ENCODE measurements at places on chromosomes 7 and 10.

DNA sequence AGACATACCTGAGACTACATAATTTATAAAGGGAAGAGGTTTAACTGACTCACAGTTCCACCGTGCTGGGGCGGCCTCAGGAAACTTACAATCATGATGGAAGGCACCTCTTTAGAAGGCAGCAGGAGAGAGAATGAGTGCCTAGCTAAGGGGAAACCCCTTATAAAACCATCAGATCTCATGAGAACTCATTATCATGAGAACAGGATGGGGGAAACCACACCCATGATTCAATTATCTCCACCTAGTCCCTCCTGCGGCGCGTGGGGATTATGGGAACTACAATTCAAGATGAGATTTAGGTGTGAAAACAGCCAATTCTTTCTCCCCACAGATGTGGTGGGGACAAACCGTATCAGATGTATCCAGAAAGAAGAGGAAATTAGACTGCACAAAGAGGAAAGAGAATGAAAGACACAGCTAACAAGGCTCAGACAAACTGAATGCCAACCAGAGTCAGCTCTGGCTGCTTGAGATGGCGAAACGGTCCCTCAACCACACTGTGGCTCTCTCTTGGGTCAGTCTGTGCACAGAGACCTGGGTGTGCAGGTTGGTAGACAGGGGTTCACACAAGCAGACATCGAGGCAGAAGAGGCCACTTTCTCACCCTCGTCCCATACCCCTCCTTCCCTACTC lies 375.6 kb downstream of the SFMBT2 start:
- DNase-seq = peak; percentile 36

GRCh38 chr7:69311489-69311888 lies 286.8 kb upstream of the AUTS2 start:
- DNase-seq = no peak

- DNase-seq = no peak
These were observed 56.0 kb downstream of the CAMK2B start for GRCh38 chr7:44269417-44269816.

- DNase-seq = no peak
These were observed 283.8 kb downstream of the GATA3 start for GRCh38 chr10:8338177-8338766.

GRCh38 chr10:87761892-87762291 lies 56.1 kb downstream of the ATAD1 start:
- DNase-seq = no peak

DNA sequence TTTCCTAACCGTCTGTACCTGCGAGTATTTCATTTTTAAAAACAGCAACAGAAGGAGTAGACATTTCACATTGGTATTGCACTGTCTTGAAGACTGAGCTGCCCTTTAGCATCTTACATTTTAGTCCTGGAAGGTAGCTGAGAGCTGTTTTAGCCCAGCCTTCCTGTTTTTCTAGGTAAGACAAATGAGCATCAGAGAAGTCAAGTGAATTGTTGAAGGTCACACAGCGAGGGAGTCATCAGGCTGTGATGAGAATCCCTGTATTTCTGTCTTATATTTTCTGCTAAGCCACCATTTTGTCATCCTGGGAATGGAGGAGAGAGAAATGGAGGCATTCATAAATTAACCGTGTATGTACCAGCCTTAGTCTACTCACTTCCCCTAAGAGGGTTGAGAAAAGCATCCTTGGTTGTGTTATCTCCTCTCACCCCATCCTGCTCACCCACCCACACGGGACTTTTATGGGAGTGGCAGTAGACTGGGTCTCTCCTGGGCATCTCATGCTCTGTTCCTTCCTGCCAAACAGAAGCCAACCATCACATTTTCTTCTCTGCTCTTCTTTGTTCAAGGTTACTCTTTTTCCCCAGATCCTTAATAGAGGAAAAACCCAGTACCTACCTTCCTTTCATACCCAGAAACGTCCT lies 8.5 kb downstream of the RBM20 start:
- no peak for DNase-seq

GRCh38 chr10:97648562-97649404 lies 8.3 kb downstream of the PI4K2A start:
- peak; percentile 69 for DNase-seq

DNA sequence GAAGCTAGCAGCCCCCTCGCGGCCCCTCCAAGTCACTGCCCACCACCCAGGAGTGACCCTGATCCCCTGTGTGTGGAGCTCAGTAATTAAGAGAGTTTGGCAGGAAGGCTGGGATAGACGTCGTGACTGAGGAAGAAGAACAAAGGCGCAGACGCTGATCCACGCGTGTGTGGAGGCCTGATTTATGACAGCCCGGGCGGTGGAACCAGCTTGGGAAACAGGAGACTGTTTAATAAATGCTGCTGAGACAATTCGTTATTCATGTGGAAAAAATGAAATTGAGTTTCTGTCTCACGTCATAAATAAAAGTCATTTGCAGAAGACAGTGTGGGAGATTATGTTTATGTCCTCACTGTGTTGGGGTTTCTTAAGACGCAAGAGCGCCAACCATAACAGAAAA lies 130.8 kb downstream of the ELFN1 start:
- no peak for DNase-seq

- DNase-seq = no peak
These were observed 3.0 kb downstream of the CLDN15 start for GRCh38 chr7:101234636-101235035.

GRCh38 chr10:124059551-124059950 lies 33.8 kb downstream of the CHST15 start:
- no peak for DNase-seq

DNA sequence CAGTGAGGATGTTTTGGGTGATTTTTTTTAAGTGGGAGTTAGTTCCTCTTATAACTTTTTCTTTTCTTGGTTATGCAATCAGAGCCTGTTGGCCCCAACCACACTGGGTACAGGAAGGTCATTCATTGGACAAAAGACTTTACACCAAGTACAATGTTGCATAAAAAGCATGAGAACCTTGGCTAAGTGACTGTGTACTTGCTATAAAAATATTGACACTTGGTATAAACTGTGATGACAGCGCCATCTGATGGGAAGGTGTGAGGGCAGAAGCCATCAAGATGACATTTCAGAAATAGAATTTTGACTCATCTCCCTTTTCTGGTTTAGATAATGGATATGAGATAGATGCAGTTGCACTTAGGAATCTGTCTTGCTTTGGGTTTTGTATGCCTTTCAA lies 126.4 kb upstream of the CCDC6 start:
- DNase-seq = peak; percentile 55

- no peak for DNase-seq
These were observed 142.8 kb downstream of the SLIT1 start for GRCh38 chr10:97042716-97043562.

DNA sequence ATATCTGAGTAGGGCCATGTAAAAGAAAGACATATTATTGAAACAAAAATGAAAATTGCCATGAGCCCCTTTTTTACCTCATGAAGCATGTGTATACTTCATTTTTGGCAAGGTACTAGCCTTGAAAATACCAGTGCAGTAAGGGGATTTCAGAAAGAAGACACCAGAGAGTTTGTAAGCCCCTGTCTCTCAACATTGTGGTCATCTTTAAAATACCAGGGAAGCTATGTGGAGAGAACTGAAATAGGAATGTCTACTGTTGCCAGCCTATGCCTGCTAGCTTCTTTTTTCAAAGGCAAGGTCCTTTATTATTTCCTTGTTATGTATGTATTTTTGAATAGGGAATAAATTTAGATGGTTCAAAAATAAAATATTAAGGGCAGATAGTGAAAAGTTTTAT lies 57.8 kb downstream of the CASD1 start:
- no peak for DNase-seq

DNA sequence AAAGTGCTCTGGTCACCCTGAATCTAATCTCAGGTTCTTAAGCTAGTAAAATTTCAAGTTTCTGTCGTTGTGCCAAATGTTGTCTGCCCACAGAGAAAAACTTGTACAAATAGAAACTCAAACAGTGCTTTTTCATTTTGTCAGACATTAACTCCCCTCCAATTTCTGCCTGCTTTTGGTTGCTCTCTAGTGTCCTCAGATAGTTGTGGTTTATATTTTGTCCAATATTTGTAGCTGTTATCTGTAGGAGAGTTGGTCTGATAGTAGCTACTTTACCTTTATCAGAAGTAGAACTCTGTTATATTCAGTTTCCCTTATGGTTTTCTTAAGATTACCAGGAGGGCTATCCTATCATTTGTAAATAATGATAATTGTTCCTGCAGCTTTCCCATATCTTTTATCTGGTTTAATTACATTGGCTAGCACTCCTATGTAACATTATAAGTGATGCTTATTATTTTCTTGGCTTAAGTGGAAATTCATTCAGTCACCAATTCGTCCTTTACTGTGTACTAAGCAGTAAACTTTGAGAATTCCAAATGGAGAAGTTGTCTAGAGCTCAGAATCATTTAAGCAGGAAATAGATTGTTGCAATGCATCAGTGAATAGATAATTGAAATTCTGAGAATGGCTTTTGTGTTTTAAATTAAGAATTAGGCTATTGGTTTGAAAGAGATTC lies 91.0 kb downstream of the ANKIB1 start:
- DNase-seq = no peak

- DNase-seq = no peak
These were observed 108.1 kb downstream of the SNX10 start for GRCh38 chr7:26399736-26400135.

- no peak for DNase-seq
These were observed 89.2 kb downstream of the ARID5B start for GRCh38 chr10:61990761-61991135.

DNA sequence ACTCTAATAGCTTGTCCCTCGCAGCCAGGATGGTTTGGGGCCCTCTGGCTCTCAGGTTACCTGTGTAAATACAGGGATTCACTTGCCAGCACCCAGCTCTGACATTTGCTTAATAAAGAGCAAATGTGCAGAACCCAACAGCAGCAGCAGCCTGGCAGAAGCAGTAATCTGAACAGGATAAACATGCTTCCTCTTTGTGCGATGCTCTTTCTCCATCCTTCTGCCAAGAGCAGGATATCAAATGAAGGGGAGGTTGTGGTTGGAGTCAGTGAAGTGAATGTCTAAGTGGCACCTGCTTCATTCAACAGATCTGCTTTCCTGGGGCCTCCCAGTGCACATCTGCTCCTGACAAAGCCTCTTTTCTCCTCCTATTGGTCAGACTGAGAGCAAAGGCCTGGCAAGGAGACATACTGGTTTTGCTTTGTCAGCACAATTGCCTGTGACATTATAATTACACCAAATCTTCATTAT lies 130.3 kb downstream of the NRF1 start:
- DNase-seq = no peak

GRCh38 chr7:86904949-86905834 lies 154.3 kb downstream of the ELAPOR2 start:
- no peak for DNase-seq

- no peak for DNase-seq
These were observed 146.0 kb downstream of the PLXNA4 start for GRCh38 chr7:132430041-132430855.

DNA sequence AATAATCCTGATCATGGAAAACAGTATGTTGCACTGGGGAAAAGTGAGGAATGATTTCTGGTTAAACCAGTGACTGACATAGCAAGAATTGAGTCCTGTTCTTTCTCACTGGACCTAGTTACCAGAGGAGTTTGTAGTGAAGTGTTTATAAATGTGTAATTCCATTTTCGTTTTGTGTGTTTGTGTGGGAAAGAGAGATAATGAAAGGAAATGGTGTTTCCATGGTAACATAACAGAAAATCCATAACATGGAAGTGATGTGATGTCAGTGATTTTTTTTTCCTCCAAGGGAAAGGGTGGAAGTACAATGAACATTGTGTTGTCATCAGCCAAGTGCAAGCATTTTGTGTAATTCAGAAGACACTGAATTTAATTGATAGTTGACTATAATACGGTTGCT lies 283.9 kb downstream of the PLXDC2 start:
- DNase-seq = no peak

- no peak for DNase-seq
These were observed 57.7 kb downstream of the TRUB1 start for GRCh38 chr10:114995468-114996247.

DNA sequence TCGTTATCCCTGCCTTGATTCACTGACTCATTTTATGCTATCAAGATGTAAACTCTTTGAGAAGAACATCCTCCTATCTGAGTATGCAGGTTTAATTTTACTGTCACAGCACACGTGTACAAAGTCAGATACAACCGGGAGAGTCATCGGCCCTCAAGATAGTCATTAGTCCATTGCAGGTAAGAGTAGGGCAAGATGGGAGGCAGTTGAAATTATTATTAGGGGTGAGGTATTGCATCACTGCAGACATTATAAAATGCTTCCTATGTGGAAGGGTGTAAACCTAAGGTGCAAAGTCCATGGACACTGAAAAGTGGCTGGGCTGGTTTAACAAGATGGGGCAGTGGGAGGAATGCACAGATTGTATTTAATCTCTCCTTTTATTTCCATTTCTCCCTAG lies 113.7 kb downstream of the ARL4A start:
- DNase-seq = no peak

DNA sequence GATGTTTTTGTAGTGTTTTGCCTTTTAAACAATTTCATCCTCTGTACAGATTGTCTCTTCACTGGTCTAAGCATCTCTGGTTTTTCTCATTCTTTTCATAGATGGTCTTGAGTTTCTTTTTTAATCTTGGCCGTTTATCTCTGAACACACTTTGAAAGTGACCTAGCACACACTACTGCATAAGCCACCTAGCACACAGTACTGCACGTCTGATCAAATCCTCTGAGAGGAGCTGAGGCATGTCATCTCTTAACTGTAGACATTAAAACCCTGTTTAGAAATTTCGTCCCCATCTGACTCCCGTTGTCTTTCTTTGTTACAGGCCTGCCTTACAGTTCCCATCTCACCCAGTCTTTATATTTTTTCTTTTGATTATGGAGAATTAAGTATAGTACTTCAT lies 100.2 kb downstream of the MAPK8 start:
- no peak for DNase-seq

GRCh38 chr10:33661580-33662336 lies 327.3 kb upstream of the NRP1 start:
- peak; percentile 60 for DNase-seq

- peak; percentile 91 for DNase-seq
These were observed 65.8 kb downstream of the STK17A start for GRCh38 chr7:43648473-43649406.

- DNase-seq = no peak
These were observed 337.4 kb downstream of the PRPF18 start for GRCh38 chr10:13924040-13924725.

DNA sequence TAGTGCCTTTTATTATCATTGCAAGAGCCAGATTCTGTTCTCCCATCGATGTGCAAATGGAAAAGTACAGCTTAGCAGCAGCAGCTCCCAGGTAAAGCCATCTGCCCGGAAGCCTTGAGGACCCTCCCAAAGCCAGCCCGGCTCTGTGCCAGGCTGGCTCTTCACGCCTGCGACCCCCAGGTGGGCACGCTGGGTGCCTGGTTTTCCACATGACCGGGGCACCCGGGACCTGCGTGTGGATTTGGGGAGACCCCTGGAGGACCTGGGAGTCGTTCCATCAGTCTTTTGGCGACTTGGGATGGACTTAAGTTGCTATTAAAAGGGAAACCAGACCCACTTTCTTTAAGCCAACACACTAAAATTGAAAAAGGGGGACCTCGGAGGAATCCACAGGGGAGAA lies 196.5 kb downstream of the ZNF438 start:
- DNase-seq = no peak

DNA sequence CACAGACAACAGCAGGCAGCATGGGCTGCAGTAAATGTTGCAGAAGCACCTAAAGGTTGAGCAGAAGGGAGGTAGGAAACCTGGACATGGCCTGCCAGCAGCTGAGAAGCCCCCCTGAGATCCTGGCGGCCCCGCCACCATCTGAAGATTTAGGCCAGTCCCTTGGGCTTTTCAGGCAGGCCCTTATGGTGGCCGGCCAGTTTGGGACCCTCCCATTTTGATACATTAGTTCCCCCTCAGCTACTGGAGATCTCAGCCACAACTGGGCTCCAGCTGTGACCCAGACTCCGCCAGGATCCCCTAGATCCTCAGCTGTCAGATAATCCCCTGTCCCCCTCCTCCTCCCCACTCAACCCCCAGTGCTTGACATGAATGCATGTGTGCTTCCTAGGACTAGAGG lies 34.4 kb downstream of the ZNF783 start:
- DNase-seq = no peak
